ENCODE measurements at places on chromosomes 3 and 15. TPM values are rescaled to one million over a fixed set of nuclear protein-coding genes. Genes with fewer than 3 reads are reported as not detected.

ITIH3 gene
- 16.5 TPM for total RNA-seq

CCDC54 gene
- total RNA-seq: not detected

DNASE1L3 gene
- 12.9 TPM for total RNA-seq

DNA sequence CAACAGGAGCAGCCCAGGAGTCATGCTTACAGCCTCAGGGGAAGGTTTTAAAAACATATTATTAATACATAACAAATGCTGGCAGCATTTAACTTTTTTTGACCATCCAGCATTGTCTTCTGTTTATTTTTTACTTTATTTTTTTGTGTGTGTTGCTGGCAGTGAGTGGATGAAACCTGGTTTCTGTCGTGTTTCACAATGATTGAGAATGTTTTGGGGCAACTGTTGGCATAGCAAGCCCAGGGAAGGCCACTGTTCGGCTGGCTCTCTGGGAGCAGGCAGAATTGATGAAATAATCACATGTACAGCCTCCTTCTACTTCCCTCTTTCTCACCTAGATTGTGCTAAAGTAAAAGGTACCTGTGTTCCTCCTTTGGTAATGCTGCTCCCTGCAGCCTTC is 190.2 kb downstream of the NR1D2 start:
- no peaks in the 10 kb centered on the region for H3K4me1 ChIP-seq
- no peak overlapping the region for H3K4me3 ChIP-seq
- no peak overlapping the region for H3K27ac ChIP-seq
- no peaks in the 10 kb centered on the region for H3K27me3 ChIP-seq

DNA sequence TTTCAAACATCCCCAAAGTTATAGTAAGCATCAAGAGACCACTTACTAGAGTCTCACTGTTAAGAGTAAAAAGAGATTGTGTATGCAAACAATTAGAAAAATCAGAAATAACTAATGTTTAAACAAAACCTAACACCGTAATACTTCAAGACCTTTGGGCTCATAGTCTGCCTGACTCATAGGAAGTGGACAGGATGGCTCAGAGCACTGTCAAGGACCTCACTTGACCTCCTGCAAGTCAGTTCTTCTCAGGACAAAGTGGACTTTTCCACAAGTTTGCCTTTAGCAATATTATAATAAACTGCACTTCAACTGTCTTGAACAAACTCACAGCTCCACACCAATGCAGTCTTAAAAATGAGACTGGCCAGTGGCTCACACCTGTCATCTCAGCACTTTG is 34.8 kb downstream of the IL12A start:
- no peaks in the 10 kb centered on the region for H3K27me3 ChIP-seq
- no peaks in the 10 kb centered on the region for H3K36me3 ChIP-seq
- H3K27ac ChIP-seq: no peak overlapping the region

- DNase-seq: no peak
- no peaks in the 10 kb centered on the region for H3K4me1 ChIP-seq
- no peaks in the 10 kb centered on the region for H3K36me3 ChIP-seq
Observed at GRCh38 chr3:176739159-176739558, 458.1 kb downstream of the TBL1XR1 start.

DNA sequence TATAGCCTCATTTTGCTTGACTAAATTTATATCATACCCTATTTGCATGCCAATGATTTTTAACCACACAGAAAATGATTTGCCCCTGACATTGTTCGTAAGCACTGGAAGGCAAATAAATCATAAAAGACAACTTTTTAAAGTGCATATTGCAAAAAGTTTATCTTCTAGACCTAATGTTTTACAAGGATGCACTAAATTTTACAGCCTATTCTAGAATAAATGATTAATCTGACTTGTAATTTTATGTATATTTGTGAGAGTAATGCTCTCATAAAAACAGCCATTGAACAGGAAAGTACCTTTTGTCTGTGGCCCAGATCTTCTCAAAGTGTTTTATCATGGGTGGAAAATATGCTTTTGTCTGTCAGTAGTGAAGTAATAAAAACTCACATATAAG is 546.6 kb downstream of the EPHA3 start:
- H3K4me1 ChIP-seq: no peaks in the 10 kb centered on the region
- H3K4me3 ChIP-seq: no peak overlapping the region
- H3K36me3 ChIP-seq: no peaks in the 10 kb centered on the region
- DNase-seq: no peak
- no peak overlapping the region for H3K27ac ChIP-seq

KBTBD13 gene
- total RNA-seq: not detected

DNA sequence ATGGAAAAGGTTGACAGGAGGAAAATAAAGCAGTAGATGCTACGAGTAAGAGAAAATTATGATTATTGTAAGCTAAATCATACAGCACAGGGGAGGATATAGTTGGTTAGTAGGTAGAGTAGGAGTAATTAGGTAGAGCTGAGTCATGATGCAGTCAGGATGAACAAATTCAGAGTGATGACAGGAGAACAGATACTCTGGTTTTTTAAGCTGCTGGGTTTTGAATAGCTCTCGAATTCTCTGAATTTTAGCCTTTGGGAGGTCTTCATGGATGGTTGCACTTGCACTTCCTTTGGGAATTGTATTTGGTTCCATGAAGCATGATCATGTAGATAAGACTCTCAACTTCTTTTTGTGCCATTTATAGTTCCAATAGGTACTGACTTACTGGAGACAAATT is 96.2 kb downstream of the ECT2 start:
- no peaks in the 10 kb centered on the region for H3K36me3 ChIP-seq
- no peaks in the 10 kb centered on the region for H3K27me3 ChIP-seq
- no peak for DNase-seq

DNA sequence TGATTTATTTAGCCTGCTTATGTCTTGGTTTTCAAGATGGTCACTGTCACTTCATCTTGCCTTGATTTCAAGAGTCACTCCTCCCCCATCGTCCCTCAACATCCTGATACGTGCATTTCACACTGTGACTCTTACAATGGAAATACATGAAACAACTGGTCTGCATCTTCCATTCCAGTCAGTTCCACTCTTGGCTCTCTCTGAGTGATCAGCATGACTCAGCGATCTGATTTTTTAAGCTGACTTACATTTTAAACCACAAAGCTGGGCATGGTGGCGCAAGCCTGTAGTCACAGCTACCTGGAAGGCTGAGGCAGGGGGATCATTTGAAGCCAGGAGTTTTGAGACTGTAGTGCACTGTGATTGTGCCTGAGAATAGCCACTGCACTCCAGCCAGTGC is 271.2 kb upstream of the ROPN1 start:
- H3K4me1 ChIP-seq: no peaks in the 10 kb centered on the region
- no peak for DNase-seq
- no peaks in the 10 kb centered on the region for H3K36me3 ChIP-seq
- H3K27me3 ChIP-seq: no peaks in the 10 kb centered on the region
- H3K27ac ChIP-seq: no peak overlapping the region

TRAK1 gene
- total RNA-seq: 28.6 TPM

DNA sequence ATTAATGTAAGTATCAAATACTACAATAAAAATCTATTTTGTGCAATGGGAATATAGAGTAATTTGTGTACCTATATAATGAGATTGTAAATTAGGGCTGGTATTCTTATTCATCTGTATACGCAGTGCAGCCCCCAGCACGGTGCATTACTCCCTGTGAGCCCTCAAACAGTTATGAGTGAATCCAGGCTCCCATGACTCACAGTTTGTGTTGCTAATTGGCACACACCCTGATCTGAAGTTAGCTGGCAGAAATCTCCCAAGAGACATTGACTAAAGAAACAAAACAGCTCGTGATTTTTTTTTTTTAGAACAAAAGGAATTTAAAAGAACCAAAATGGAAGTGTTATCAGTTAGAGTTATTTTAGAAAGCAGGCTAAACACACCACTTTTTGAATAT is 15.7 kb downstream of the GK5 start:
- H3K36me3 ChIP-seq: no peaks in the 10 kb centered on the region
- no peaks in the 10 kb centered on the region for H3K27me3 ChIP-seq
- no peak overlapping the region for H3K4me3 ChIP-seq
- H3K4me1 ChIP-seq: no peaks in the 10 kb centered on the region

DNA sequence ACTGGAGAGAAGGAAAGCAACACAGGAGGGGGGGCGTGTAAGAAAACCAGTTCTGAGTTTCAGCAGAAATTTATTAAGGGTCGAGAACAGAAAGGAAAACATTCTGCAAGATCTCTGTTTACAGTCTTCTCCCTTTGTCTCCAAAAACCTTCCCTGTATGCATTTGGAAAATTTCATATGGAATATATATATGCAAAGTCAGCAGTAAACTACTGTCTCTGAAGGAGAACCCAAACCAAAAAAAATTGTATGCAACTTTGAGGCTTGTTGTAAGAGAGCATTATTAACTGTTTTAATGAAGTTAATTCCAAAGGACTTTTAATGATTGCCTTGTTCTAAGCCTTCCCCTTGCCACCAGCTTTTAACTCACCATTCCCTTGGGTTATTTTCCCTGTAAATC is 238.2 kb upstream of the GPR149 start:
- DNase-seq: no peak
- no peaks in the 10 kb centered on the region for H3K27me3 ChIP-seq
- H3K4me1 ChIP-seq: no peaks in the 10 kb centered on the region
- no peak overlapping the region for H3K27ac ChIP-seq

GRCh38 chr3:48423883-48424695 is 5.8 kb downstream of the PLXNB1 start:
- peaks cover 28% of the 10 kb centered on the region for H3K4me1 ChIP-seq
- no peak overlapping the region for H3K4me3 ChIP-seq
- peak overlapping the region; percentile 96 for H3K27ac ChIP-seq
- no peaks in the 10 kb centered on the region for H3K27me3 ChIP-seq

- H3K4me1 ChIP-seq: peaks cover 44% of the 10 kb centered on the region
- peak overlapping the region; percentile 27 for H3K27ac ChIP-seq
- DNase-seq: no peak
- no peak overlapping the region for H3K4me3 ChIP-seq
- no peaks in the 10 kb centered on the region for H3K36me3 ChIP-seq
Observed at GRCh38 chr15:83018436-83018835, 7.0 kb upstream of the C15orf40 start.

RHOV gene
- not detected for total RNA-seq

DNA sequence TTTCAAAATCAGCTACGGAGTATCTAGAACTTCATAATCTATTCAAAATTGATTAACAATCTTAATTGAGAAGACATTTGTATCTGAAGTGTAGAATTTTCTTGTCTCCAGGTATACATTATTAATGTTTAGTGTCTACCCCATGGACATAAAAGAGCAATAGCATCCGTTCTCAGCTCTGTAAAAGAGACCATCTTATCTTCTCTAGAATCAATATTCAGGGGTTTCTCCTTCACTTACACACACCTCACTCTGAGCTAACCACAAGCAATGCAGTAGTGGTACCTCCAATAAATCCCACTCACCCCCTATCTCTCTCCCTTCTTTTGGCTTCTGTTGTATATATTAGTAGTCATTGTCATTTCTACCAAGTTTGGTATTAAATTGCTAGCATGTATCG is 16.2 kb downstream of the MBNL1 start:
- H3K4me1 ChIP-seq: no peaks in the 10 kb centered on the region
- no peaks in the 10 kb centered on the region for H3K36me3 ChIP-seq
- no peak overlapping the region for H3K27ac ChIP-seq
- H3K27me3 ChIP-seq: no peaks in the 10 kb centered on the region
- DNase-seq: no peak
- no peak overlapping the region for H3K4me3 ChIP-seq

SCAMP5 gene
- total RNA-seq: 6.9 TPM

INKA1 gene
- 8.8 TPM for total RNA-seq

DNA sequence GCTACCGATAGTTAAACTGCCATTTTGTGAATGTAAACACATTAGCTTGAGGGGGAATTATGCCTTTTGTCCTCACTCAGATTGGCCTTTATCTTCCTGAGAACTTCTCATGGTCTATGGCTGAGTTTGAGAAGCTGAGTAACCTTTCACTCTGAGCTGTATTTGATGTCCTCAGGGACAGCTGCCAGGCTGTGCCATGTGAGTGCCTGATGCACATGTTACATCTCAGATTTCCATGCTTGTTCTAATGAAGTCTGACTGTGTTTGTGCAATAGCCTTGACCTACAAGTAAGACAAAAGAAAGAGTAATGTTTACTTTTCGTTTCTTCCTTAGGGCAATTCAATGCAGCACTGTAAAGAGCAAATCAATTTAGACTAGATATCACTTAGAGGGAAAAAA is 44.1 kb upstream of the ARL6 start:
- no peak overlapping the region for H3K4me3 ChIP-seq
- no peak for DNase-seq
- H3K4me1 ChIP-seq: no peaks in the 10 kb centered on the region
- H3K27ac ChIP-seq: no peak overlapping the region

- H3K4me1 ChIP-seq: no peaks in the 10 kb centered on the region
- H3K4me3 ChIP-seq: no peak overlapping the region
- peaks cover 63% of the 10 kb centered on the region for H3K36me3 ChIP-seq
- no peaks in the 10 kb centered on the region for H3K27me3 ChIP-seq
- DNase-seq: no peak
Observed at GRCh38 chr3:52827441-52827840, 3.0 kb downstream of the ITIH4 start.

FAM174B gene
- total RNA-seq: 8.4 TPM

GRCh38 chr15:78672285-78673014 is 31.4 kb upstream of the CHRNB4 start:
- no peak overlapping the region for H3K27ac ChIP-seq
- DNase-seq: no peak
- peaks cover 5% of the 10 kb centered on the region for H3K27me3 ChIP-seq
- H3K4me1 ChIP-seq: peaks cover 13% of the 10 kb centered on the region

All from tibial nerve (tissue), 4 donors.